ENCODE measurements at places on chromosomes 5 and 9.

DNA sequence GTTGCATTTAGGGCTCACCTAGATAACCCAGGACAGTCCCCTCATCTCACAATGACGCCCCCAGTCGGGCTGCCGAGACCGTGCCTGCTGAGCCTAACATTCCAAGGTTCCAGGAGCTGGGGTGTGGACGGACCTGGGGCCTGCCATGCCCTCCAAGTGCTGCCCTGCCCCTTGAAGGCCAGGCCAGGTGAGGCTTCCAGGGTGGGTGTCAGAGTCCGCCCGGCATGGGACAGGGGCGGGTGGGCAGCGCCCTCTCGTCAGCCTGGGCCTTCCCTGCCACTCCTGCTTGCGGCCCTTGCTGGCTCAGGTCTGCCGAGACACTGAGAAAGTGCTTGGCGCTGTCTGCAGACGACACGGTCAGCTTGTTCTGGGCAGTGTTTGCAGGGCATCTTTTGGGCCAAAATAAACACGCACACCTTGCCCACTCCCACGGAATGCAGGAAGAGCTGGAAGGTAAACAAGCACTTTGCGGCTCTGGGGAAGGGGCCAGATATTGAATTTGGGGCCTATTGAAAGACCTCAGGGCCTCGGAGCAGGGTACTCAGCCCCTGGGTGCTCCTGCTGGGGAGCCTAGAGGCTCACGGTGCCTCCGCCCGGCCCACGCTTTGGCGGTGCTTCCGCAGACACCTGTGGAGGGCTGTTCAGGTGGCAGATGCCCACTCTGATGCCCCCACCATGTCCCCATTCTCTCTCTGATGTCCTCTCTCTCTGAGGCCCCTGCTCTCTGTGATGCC lies 4.2 kb upstream of the SCGB3A1 start:
- DNase-seq: no peak

DNA sequence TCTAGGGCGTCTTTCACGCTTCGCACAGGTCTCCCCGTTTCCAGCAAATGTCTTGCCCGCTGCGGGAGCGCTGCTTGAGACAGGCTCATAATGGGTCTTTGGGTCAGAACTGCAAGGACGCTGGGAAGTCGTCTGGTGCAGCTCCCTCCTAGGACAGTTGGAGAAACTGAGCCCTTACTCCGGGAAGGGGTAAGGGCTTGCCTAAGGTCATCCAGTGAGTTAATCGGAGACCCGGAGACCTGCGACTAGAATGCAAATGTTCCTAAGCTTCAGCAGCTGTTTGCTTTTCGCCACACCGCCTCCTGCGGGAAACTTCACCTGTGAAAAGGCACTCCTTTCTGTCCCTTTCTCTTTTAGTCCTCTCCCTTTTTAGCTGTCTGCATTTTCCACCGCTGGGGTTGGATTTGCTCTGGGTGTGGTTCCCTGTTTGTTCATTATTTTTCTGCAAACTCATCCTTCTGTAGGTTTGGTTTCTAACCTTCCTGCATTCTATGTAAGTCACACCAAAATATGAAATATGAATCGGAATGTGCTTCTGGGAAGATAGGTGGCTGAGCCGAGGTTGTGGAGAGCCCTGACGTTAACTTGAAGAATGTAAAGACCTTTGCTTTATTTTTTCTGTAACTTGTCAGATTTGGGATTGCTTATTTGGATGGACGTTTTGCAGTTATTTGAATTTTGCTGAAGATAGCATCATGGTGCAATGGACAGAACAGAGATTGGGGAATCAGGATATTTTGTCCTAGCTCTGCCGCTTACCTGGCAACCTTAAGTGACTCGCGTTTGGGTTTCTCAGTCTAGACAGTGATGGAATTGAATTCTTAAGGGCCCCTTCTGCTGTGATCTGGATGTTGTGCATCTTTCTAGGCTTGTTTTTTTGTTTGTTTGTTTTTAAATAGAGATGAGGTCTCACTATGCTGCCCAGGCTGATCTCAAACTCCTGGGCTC lies 909 bp downstream of the SLC36A1 start:
- peak; percentile 17 for DNase-seq

GRCh38 chr5:157473383-157474320 lies 13.6 kb downstream of the NIPAL4 start:
- DNase-seq: no peak

GRCh38 chr5:31847354-31847753 lies 208.4 kb downstream of the PDZD2 start:
- DNase-seq: no peak

GRCh38 chr9:132877824-132878694 lies at the start of gene AK8:
TSS of gene AK8 (minus strand) at chr9:132878284. CDS start at chr9:132878255, 29 bp downstream.
- DNase-seq: peak; percentile 79
